Dermis microvascular lymphatic vessel endothelial cell (primary cell): ENCODE measurements at places on chromosomes 12 and 14. TPM values are rescaled to one million over a fixed set of nuclear protein-coding genes. Genes with fewer than 3 reads are reported as not detected.
A peak's percentile ranks its signal among the peaks of the same experiment; 100 is the strongest.

- DNase-seq = no peak
These were observed 1021.7 kb downstream of the GALC start for GRCh38 chr14:86971292-86971691.

Gene PRIMA1
- total RNA-seq = not detected in 2 replicates

Gene YAF2
- total RNA-seq = 11.0 and 12.3 TPM in 2 replicates

- DNase-seq = no peak
These were observed 9.8 kb upstream of the C12orf42 start for GRCh38 chr12:103505371-103506236.

DNA sequence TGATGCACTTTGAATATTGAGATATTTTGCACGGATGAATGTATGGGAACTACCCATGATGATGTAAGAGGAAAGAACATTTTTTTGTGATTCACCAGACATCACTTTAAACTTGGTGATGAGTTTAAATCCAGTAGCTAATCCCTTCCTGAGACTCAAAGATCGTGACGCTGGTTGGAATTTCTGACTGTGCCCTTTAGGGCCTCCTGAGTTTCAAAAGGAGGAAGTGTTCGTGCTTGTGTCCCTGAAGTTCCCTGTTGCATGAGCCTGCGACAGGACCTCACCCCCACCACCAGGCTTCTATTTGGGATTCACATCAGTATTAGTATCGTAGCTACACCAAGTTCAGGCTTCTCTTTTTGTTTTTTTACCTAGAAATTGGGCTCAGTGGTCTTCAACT lies 18.6 kb upstream of the RIN3 start:
- no peak for DNase-seq

Gene SALL2
- 0.13 and 0.89 TPM in 2 replicates for total RNA-seq

GRCh38 chr14:100147181-100147631 lies 12.2 kb downstream of the DEGS2 start:
- DNase-seq = no peak

DNA sequence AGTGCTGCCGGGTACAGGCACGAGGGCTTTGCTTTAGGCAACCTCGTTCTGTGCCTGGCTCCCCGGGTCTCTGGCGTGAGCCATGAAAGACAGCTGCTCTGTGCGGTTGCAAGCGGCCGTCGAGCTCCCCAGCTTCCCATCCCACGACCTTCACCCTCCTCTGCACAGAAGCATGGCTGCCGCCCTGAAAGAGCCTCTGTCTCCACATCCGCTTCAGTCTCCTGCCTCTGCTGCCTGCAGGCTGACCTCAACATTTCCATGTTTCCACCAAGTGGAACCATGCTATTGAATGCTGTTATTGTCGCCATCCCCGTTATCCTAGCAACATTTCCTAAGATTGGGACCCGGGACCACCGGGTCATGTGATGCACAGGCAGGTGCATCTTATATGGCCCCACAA lies 57.1 kb downstream of the KDM2B start:
- peak; percentile 12 for DNase-seq

DNA sequence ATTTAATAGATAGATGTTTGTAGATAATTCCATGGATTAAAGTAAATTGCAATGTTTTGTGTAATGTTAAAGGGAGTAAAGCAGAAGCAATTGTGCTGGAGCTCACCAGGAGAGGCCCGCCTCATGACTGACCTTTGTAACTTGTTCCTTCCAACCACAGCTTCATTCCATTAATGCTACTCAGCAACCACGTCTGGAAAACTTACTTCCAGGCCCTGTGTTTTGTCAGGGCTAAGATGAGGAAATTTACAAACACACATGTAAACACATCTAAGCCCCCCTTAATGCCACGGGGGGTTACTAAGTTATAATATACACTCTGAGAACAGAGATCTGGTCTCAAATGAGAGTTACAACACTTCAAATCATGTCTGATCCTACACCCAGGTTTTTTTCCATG lies 12.4 kb downstream of the LUM start:
- DNase-seq = no peak

- DNase-seq = no peak
These were observed 3.3 kb upstream of the EXOC3L4 start for GRCh38 chr14:103091041-103091882.

DNA sequence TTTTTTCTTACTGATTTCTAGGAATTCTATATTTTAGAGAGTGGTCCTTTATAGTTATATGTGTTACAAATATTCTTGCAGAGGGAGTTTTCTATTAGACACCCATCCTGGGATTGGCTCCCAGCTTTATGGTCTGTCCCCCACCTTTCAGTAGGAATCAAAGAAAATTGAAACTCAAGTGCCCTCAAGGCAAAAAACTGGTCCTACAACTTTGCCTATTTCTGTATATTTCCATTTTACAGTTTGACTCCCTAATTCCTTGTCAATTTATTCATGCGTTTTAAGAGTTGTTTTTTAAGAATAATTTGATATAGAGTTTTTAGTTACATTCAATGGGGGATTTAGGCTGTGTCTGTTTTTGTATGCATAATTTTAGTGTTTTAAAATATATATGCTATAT lies 208.9 kb downstream of the SYNE2 start:
- DNase-seq = no peak
